ENCODE measurements at places on chromosomes 1 and 21.

DNA sequence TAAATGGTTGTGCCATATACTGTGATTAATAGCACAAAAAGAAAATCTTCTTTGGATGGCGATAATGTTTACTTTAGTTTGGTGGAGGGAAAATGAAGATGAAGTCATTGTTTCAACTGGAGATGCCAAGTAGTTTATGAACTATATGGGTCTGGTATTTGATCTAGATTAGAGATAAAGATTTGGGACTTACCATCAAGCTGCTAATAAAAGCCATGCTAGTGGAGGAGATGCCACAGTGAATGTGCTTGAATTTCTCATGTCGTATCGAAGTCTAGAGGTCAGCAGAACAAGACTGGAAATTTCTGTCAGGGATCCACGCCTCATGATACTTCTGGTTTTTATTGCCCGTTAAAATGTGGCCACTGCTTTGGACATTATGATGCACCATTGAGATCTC, 742.0 kb downstream of the NCAM2 start:
- DNase-seq = no peak

DNA sequence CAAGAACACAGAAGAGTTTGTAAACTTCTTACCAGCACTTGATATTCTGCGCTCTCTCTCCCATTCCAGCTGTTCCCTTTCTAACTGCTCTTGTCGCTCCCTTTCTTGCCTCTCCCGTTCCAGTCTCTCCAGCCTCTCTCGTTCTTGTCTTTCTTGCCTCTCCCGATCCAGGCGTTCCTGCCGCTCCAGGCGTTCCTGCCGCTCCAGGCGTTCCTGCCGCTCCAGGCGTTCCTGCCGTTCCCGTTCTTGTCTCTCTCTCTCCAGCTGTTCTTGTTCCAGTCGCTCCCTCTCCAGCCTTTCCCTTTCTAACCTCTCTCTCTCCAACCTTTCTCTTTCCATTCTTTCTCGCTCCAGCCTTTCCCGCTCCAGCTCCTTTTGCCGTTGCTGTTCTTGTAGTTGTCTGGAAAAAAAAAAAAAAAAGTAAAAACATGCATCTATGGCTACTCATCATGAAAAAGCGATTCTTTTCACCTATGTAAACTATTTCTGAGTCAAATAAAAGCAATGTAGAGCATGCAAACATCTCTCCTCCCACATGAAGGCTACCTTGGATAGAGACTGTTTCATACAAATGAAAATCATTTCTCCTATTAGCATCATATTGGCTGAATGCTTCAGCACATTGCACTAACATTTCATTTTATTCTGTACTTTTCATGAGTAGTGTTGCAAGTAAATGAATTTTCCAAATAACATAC, 91.5 kb upstream of the LBR start:
- no peak for DNase-seq

DNA sequence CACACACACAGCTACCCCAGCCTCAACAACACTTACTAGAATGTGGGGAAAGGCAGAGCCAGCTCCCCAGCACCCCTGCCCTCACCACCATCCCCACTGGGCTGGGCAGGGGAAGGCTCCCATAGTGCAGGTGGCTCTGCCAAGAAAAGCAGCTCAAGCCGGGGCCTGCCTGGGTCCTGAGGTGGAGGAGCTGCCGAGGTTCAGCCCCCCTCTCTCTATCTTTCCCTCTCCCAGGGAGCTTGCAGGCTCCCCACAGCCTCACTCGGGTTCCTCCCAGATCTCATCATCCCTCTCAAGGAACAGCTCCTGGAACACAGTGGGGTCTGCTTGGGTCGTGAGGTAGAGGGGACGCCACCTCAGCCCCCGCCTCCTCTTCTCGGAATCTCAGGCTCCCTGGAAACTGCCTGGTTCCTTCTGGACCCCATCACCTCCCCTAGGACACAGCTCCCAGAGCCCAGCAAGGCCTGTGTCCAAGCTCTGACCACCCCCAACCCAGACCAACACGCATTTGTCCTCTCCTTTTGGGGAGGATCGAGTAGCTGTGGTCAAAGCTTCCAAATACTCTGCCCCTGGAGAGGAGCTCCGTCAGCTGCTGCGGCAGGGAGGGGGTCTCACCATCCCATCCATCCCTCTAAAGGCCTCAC, 704 bp downstream of the S100A16 start:
- no peak for DNase-seq

DNA sequence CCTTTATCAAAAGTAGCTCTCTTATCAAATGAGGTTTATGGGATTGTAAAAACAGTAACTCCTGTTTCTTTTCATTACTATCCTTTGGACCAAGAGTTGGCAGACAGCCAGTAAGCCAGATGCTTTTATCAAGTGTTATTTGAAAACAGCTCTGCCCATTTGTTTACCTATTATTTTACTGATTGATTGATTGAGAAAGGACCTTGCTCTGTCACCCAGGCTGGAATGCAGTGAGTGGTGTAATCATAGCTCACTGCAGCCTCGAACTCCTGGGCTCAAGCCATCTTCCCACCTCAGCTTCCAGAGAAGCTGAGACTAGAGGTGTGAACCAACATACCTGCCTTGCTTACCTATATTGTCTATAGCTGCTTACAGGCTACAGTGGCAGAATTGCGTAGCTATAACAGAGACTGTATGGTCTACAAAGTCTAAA, 3.6 kb downstream of the PRKAB2 start:
- no peak for DNase-seq

DNA sequence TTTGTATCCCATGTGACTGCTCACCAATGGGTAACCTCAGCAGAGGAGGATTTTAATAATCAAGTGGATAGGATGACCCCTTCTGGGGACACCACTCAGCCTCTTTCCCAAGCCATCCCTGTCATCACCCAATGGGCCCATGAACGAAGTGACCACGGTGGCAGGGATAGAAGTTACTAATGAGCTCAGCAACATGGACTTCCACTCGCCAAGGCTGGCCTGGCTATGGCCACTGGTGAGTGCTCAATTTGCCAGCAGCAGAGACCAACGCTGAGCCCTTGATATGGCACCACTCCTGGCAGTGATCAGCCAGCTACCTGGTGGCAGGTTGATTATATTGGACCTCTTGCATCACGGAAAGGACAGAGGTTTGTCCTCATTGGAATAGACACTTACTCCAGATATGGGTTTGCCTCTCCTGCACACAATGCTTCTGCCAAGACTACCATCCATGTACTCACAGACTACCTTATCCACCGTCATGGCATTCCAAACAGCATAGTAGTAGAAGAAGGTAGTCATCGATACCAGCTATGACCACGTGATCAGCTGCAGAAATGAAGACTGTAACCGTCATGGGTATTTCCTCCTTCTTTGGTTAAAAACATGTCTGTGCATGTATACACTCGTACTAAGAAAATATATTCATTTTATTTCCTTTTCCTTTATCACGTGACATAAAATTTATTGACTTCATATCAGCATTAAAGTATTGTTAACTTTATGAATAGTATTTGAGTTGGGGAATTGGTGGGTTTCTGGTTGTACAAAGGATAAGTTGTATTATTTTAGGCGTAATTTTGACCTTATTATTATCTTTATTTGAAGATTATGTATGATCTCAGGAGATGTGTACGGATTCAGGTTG, 562.6 kb downstream of the PTPRU start:
- DNase-seq = no peak

DNA sequence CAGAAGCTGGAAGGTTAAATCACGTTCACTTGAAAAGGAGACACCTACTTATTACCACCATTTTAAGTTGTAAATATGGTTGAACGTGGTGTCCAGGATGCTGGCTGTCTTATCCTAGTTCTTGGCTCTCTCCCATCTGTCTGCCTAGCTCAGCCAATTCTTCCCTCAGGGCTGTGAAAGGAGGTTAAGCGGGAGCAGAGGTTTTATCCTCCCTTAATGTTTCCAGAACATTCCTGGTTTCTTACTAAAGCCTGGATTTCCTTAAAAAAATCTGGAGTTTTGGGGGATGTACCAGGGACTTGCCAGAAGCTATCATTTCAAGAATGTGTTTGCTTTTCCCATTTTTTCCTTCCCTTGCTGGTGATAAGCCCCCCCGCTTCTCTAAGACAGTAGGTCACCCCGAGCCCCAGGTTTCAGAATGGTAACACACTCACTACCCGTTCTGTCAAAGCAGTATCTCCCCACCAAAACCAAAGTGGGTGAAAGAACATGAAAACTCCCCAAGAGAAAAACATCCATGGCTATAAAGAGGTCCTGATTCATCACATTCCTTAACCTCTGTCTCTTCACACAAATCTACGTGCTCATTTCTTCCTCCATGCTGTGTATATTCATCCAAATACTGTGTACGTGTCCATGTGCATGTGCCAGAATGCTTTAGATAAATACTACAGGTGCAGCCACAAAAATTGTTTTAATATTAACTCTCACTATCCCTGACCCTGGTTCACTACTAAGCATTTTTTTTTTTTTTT, 114.7 kb downstream of the MAP3K21 start:
- DNase-seq = no peak

DNA sequence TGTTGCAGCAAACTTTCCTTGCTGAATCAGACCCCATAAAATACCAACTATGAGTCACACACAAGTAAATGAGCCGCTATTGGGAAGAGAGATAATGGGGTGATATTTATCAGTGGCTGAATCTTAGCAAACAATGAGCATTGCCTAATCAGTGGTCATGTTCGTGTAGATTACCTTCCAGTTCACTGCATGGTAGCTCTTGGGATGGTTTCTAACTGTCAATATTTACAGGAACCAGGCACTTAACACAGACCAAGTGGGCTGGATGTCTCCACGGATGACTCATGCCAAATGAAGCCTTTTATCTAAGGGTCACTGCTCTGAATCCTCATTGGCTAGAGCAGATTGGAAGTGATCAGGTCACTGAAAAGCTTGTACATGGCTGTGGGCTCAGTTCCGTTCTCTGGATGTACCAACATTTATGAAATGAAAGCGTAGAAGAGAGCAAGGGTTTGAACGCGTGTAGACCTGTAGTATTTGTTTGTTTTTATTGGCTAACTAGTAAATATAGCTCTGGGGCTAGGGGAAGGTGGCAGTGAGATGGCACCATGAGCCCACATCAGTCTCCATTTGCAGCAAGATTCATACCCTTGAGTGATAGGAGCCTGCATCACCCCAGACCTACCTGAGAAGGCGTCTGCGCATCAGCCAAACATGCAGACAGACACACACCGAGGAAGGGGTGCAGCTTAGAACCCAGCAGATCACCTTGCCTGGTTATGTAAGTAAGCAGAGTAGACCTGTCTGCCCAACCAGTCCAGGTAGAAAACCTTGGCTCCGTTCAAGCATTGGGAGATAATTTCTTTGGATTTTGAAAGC, 153.3 kb downstream of the TOMM20 start:
- DNase-seq = peak; percentile 89

DNA sequence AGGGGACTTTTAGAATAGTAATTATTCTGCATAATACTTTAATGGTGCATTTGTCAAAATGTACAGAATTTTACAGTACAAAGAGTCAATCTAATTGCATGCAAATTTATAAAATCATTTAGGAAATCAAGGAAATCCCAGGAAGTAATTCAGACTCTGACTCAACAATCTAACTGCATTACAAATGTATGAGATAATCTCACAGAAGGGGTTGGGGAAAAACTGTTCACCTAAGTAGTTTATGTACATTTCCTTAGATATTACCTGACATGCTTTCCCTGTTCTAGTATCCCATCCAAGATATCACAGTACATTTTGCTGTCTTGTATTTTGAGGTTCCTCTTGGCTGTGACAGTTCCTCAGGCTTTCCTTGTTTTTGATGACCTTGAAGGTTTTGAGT, 4.7 kb downstream of the CRB1 start:
- no peak for DNase-seq

GRCh38 chr1:117215733-117216462, 5.2 kb upstream of the VTCN1 start:
- DNase-seq = no peak

DNA sequence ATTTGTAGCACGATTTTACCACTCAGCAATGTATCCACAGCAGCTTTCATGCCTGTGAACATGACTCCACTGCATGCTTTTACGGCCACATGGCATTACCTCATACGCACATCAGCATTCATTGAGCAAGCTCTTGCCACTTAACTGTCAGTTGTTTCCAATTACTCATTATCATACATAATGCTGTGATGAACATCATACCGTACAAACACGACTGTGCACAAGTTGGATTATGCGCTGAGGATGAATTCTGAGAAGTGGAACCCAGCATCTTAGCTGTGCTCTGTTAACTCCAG, 9.6 kb downstream of the UMODL1 start:
- peak; percentile 92 for DNase-seq

GRCh38 chr1:67832737-67833601, at the start of gene GNG12:
Gene GNG12 (minus strand): TSS chr1:67833467. CDS start chr1:67707686, 125,781 bp downstream.
- peak; percentile 47 for DNase-seq

GRCh38 chr1:228648647-228649383, 86.5 kb upstream of the RHOU start:
- no peak for DNase-seq

- no peak for DNase-seq
These were observed 6.8 kb downstream of the ODF2L start for GRCh38 chr1:86389307-86389706.

DNA sequence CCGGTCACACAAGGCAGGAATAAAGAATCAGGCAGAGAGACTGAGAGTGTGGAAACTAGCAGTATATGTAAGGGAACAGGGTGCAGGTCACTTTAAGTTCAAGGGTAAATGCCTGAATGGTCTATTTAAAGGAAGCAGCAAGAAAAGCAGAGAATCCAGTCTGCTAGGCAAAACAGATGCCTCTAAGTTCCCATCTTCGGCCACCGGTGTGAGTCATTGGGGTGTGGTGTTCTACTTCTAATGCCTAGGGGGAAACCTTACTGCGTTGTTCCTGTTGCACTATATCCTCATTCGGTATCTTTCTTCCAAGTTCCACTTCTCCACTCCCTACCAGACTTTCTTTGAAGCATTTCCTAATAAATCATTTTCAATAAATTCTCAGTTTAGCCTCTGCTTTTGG, 259.9 kb downstream of the HHIPL2 start:
- DNase-seq = no peak

DNA sequence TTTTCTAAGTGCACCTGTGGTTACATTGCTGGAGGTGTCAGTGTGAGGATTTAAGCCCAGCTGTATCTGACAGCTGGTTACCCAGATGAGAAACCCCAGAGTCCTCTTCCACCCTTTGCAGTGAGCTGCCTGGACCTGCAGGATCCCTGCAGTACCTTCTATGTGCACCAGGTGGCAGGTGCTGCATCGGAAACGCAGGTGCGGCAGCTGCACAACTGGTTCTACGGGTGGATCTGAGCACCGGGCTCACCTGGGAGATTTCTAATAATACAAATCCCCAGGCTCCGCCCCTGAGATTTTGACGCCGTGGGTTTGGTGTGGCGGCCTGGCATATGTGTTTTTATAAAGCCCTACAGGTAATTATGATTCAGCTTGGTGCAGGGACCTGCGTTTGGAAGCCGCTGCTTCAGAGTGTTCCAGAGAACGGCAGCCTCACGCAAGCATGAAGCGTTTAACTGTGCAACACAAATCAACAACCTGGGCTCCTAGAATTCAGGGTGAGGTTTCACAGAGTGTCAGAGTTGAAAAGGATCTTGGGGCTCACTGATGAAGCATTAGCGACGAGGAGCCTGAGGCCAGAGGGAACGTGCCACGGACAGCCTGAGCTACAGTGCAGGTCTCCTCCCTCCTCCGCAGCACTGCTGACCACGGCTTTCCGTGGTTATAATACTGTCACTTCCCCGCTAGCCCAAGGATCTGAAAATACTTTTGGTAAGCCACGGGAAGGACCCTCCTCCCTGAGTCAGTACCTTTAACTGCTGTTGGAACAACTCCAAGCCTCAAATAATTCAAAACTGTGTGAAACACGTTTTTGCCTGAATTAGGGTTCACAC, 96.7 kb upstream of the TRABD2B start:
- peak; percentile 10 for DNase-seq

GRCh38 chr1:21396516-21396915, 43.4 kb upstream of the NBPF3 start:
- no peak for DNase-seq
